ENCODE measurements at places on chromosomes 12 and 14. TPM values are rescaled to one million over a fixed set of nuclear protein-coding genes. Genes with fewer than 3 reads are reported as not detected.

GRCh38 chr14:51776102-51776894 is 84.1 kb upstream of the GNG2 start:
- H3K27ac ChIP-seq: no peak overlapping the region
- peak overlapping the region; percentile 31 for H3K4me3 ChIP-seq
- no peaks in the 10 kb centered on the region for H3K36me3 ChIP-seq
- no peaks in the 10 kb centered on the region for H3K4me1 ChIP-seq
- no peaks in the 10 kb centered on the region for H3K27me3 ChIP-seq

DNA sequence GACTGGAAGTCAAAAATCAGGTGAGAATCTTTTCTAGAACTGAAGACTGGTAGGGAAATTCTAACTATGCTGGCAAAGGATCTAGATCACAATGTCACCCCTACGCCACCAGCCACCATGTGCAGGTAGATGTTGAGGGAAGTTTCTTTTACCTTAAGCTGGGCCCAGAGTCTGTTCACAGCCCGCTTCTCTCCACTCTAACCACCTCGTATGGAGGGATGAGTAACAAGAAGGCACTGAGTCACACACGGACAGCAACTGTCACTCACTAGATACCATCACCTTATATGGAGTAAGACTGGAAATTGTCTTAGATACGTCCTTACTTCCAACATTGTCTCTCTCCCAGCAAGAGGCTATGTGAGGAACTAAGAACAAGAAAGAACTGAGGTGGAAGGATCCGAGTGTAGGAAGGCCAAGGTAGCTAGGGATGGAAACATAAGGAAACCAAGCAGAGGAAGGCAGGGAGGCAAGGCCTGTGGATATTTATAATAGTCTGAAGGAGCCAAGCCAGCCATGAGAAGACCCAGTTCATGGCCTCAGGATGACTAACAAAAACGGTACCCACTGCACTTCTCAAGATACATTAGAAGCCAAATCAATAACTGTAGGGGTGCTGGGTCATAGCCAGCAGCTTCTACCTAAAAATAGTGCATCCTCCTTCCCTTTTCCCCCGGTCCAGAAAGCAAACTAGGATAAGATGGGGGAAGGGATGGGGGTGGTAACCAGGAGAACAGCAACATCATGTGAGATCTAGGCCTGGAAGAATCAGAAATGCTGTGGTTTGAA is 15.5 kb downstream of the REM2 start:
- peaks cover 30% of the 10 kb centered on the region for H3K27me3 ChIP-seq
- H3K4me3 ChIP-seq: no peak overlapping the region
- DNase-seq: no peak
- peaks cover 8% of the 10 kb centered on the region for H3K4me1 ChIP-seq
- H3K27ac ChIP-seq: no peak overlapping the region
- peaks cover 22% of the 10 kb centered on the region for H3K36me3 ChIP-seq

- no peak overlapping the region for H3K4me3 ChIP-seq
- H3K27me3 ChIP-seq: no peaks in the 10 kb centered on the region
- no peak overlapping the region for H3K27ac ChIP-seq
Observed at GRCh38 chr14:64605926-64606685, 56.3 kb downstream of the PPP1R36 start.

GRCh38 chr12:86015026-86015425 is 140.9 kb downstream of the NTS start:
- H3K27ac ChIP-seq: no peak overlapping the region
- no peaks in the 10 kb centered on the region for H3K27me3 ChIP-seq
- no peak overlapping the region for H3K4me3 ChIP-seq
- no peaks in the 10 kb centered on the region for H3K4me1 ChIP-seq

DNA sequence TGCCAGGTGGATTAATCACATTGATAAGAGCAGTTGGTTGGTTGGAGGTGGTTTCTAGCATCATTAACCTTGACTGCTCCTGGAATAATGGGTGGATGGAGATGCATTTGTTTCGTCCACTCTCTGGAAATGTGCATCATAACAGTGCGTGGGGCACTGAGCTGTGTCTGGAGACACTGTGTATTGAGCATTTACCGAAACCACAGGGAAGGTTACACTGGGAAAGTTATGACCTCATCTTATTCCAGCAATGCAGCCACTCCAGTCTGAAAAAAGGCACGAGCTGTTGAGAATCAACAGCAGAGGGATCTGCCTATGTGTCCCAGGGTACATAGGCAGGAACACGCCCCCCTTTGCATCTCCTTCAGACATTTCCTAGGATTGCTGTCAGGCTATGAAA is 27.2 kb downstream of the RNFT2 start:
- H3K4me3 ChIP-seq: no peak overlapping the region
- peaks cover 3% of the 10 kb centered on the region for H3K36me3 ChIP-seq
- no peak overlapping the region for H3K27ac ChIP-seq

GRCh38 chr12:74527491-74527890 is 10.1 kb upstream of the ATXN7L3B start:
- no peak for DNase-seq
- no peak overlapping the region for H3K27ac ChIP-seq
- H3K4me3 ChIP-seq: no peak overlapping the region
- no peaks in the 10 kb centered on the region for H3K4me1 ChIP-seq

GRCh38 chr12:104425614-104426013 is 31.1 kb upstream of the CHST11 start:
- no peak overlapping the region for H3K27ac ChIP-seq
- H3K4me3 ChIP-seq: no peak overlapping the region
- H3K36me3 ChIP-seq: no peaks in the 10 kb centered on the region
- H3K27me3 ChIP-seq: no peaks in the 10 kb centered on the region

- H3K36me3 ChIP-seq: no peaks in the 10 kb centered on the region
- peaks cover 5% of the 10 kb centered on the region for H3K4me1 ChIP-seq
- H3K27ac ChIP-seq: no peak overlapping the region
- DNase-seq: no peak
- H3K4me3 ChIP-seq: no peak overlapping the region
- no peaks in the 10 kb centered on the region for H3K27me3 ChIP-seq
Observed at GRCh38 chr14:33636716-33637115, 314.2 kb downstream of the EGLN3 start.

DNA sequence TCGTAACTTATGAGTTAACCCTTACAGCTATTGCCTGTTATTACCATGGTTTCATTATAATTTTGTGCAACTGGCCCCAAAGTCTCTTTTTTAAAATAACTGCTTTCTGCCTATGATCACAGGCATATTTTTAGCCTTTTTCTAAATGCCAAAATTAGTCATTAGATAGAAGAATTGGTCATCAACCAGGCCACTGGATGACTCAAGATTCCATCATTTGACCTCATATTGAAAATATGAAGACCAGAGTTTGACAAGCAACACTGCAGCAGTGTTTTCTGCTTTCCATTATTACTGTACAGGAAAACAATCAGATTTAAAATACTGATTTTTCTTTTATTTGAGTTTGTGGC is 54.7 kb upstream of the OTOGL start:
- H3K4me3 ChIP-seq: no peak overlapping the region
- H3K4me1 ChIP-seq: no peaks in the 10 kb centered on the region
- no peaks in the 10 kb centered on the region for H3K36me3 ChIP-seq
- no peak overlapping the region for H3K27ac ChIP-seq

- no peak for DNase-seq
- no peak overlapping the region for H3K27ac ChIP-seq
- H3K36me3 ChIP-seq: no peaks in the 10 kb centered on the region
- H3K4me1 ChIP-seq: peaks cover 10% of the 10 kb centered on the region
Observed at GRCh38 chr12:27342536-27342935, 9.9 kb downstream of the BMAL2 start.

GRCh38 chr14:101687756-101688546 is 73.6 kb upstream of the PPP2R5C start:
- no peak overlapping the region for H3K27ac ChIP-seq
- H3K4me1 ChIP-seq: no peaks in the 10 kb centered on the region
- H3K27me3 ChIP-seq: peaks cover 39% of the 10 kb centered on the region
- no peak for DNase-seq

DNA sequence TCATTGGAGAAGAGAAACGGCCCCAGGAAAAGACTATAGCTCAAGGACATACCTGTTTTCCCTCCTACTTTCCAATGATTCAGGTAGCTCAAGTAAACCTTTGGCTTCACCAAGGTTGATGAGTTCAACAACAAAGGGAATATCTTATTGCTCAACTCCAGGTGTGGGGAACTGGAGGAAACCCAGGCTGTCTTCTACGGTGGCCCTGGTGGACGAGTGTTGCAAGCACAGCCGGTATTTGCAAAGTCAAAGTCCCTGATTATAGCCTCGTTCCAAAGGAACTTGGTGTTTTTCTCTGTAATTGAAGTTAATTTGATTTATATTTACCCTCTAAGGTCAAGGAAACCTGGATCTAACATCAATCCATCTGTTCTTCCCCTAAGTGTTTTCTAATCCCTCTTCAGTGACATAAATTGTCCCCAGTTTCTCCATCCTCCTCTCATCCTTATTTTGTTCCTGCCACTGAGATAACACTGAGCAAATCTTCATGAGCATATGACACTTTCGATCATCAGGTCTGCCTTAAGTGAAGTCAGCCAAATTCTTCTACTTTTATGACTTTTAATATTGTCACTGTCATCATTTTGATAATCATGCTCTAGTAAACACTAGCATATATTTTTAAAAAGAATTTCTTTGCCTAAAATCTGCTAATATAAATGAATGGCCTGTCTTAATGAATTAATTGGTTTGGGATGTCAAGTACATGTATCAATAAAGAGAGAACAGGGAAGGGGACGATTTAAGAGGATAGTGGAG is 174.6 kb upstream of the TBX3 start:
- H3K4me3 ChIP-seq: no peak overlapping the region
- H3K36me3 ChIP-seq: no peaks in the 10 kb centered on the region
- no peak for DNase-seq
- no peaks in the 10 kb centered on the region for H3K27me3 ChIP-seq
- H3K4me1 ChIP-seq: no peaks in the 10 kb centered on the region
- no peak overlapping the region for H3K27ac ChIP-seq

DNA sequence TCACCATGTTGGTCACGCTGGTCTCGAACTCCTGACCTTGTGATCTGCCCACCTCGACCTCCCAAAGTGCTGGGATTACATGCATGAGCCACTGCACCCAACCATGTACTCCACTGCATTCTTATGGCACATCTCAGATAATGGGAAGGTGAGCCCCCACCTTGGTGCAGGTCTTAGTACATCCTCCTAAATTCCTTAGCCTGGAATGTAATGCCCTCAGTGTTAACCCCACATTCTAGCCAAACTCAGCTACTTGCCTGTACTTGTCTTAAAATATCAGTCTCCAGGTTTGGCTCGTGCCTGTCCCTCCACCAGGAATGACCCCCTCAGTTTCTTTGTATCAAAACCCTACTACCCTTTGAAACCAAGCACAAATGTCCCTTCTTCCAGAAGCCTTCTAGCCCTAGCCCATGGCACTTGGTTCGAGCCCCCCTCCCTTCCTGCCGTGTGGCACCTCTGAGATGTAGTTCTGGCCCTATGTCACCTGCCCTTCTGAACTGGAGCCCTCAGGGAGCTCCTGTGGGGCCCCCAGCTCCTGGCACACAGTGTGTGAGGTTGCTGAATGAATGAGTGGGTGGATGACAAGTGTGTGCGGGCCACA is 8.4 kb downstream of the KCNH3 start:
- H3K4me1 ChIP-seq: peaks cover 23% of the 10 kb centered on the region
- H3K27ac ChIP-seq: no peak overlapping the region
- no peak for DNase-seq
- no peak overlapping the region for H3K4me3 ChIP-seq

DNA sequence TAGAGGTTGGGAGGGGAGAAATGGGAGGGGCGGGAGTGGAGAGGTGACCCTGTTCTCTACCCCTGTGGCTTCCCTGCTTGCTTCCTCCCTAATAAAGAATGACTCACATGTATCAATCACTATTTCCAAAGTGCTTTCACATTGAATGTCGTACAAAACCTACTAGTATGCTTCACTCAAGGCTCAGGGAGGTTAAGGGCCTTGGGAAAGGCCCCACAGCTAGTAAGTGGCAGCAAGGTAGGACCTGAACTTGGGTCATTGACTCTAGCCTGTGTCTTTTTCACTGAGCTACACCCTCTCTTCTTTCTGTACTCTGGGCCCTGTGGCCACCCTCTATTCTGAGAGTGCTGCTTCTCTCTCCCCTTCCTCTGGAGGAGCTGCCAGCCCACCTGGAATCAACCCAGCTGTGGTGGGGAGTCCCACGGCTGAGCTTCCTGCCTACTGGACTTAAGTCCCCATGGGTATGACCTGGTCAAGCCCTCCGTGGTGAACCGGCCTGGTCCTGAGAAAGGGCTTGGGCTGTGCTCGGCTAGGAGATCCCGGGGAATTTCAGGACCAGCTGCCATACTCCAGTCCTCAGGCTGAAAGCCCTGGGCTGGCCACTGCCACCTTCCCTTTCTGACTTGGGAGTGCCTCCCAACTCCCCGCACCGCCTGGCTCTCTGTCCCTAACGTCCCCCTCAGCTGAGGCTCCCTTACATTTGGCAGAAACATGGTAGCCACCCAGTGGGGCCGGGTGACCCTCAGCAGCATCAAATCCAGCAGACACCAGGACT is 13.0 kb downstream of the SLC48A1 start:
- H3K4me3 ChIP-seq: no peak overlapping the region
- H3K36me3 ChIP-seq: peaks cover 27% of the 10 kb centered on the region
- no peaks in the 10 kb centered on the region for H3K27me3 ChIP-seq

- H3K27ac ChIP-seq: no peak overlapping the region
- no peak for DNase-seq
- H3K4me3 ChIP-seq: no peak overlapping the region
- H3K4me1 ChIP-seq: no peaks in the 10 kb centered on the region
- H3K36me3 ChIP-seq: peaks cover 2% of the 10 kb centered on the region
- no peaks in the 10 kb centered on the region for H3K27me3 ChIP-seq
Observed at GRCh38 chr12:123237646-123238329, 4.6 kb downstream of the MTRFR start.

DNA sequence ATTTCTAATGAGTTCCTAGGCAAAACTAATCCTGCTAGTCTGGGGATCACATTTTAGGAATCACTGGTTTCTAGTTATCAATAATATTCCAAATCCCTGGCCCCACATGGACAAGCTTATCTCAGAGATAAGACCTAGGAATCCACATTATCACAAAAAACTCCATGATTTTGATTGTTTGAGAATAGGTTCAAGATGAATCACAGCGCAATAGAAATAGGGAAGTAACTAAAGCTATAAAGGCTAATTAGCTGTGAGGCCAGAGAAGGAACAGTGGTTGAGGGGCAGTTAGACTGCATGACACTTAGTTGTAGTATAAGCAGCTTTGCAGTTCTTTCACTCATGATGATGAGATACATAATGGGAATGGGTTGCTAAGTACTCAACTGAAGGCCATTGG is 13.1 kb upstream of the ATP5F1B start:
- H3K4me1 ChIP-seq: no peaks in the 10 kb centered on the region
- H3K27ac ChIP-seq: no peak overlapping the region
- H3K4me3 ChIP-seq: no peak overlapping the region
- peaks cover 3% of the 10 kb centered on the region for H3K36me3 ChIP-seq
- DNase-seq: no peak
- no peaks in the 10 kb centered on the region for H3K27me3 ChIP-seq

GPRC5A gene
- total RNA-seq: 1.0 TPM

SLC39A5 gene
- 0.25 TPM for total RNA-seq

LUM gene
- total RNA-seq: not detected

KLRF1 gene
- not detected for total RNA-seq

WSCD2 gene
- total RNA-seq: 2.2 TPM

DPF3 gene
- total RNA-seq: 0.19 TPM

DPPA3 gene
- 1.2 TPM for total RNA-seq

SPIC gene
- not detected for total RNA-seq

NTN4 gene
- 1.3 TPM for total RNA-seq

ST8SIA1 gene
- total RNA-seq: 4.4 TPM

NKX2-1 gene
- not detected for total RNA-seq
